ENCODE measurements at places on chromosomes 6 and 20.

GRCh38 chr6:125784365-125784764 lies 6.4 kb upstream of the NCOA7 start:
- DNase-seq, result no peak

DNA sequence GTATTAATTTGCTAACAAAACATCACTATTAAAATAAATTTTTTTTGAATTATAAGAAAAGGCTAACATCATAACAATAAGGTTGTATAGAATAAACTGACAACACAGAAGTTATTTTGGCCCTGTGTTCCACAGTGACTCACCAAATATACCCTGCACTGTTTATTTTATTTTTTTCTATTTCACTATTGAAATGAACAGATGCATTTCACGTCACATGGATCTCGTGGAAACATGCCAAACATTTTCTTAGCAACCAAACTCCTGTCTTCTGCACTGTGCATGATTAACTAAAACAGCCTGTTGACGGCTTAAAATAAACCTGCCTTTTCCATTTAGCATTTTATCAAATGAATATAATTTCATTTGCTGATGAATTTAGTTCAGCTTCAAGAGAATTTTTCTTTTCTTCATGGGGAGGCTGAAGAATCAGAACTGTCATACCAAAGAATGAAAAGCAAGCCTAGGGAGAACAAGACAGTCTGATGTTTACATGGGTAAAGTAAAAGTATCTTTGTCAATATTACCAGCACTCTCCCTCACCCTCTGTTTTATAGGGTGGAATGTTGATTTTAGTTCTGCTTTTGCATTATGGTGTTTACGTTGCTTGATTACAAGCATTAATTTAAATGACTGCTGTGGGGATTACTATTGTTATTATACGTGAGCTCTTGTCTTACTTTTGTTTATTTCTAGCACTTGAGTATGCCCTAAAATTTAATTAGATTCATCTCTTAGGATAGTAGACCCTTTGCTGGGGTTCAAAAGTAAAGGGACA lies 115.3 kb downstream of the LCA5 start:
- DNase-seq, result no peak

GRCh38 chr20:9609887-9610502 lies 95.6 kb downstream of the LAMP5 start:
- no peak for DNase-seq

- no peak for DNase-seq
Observed at GRCh38 chr6:157029980-157030690, 253.0 kb downstream of the ARID1B start.

- no peak for DNase-seq
Observed at GRCh38 chr6:145756170-145756662, 20.9 kb upstream of the EPM2A start.

DNA sequence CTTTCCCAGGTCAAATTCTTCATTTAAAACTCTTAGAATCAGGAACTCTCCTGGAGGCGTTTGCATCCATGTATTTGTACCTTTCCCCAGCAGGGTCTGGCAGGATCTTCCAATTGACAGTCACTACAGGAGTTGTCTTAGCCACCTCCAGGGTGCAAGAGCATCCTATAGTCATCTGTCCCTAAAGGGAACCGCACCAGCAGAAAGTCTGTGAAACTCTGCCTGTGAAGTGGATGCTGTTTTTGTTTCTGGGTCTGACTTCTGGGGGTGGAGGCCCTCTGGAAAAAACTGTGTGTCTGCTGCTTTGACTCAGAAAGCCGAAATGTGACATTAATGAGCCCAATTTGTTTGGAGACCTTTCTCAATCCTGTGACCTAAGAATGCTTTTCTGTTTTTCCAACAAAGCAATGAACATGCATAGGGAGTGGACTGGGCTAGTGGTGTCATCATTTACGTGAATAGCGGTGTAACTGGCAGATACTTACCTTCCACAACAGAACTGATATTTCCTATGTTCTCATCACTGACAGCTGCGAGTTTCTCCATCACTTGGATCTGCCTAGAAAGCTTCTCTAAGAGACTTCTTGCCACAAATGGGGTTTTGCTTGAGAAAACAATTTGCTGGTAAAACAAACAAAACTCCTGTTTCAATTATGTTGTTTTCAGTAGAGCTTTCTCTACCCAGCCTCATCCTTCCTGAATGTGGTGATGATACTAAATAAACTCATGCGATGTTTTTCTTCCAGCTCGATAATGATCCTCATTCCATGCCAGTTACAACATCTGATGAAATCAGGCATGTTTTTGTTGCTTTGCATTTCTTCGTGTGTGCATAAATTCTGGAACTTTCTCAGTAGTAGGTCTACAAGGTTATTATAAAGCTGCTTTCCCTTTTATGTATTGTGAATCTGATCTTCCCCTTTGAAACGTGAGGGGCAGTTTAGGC lies 33.3 kb upstream of the ARMH2 start:
- DNase-seq, result no peak

DNA sequence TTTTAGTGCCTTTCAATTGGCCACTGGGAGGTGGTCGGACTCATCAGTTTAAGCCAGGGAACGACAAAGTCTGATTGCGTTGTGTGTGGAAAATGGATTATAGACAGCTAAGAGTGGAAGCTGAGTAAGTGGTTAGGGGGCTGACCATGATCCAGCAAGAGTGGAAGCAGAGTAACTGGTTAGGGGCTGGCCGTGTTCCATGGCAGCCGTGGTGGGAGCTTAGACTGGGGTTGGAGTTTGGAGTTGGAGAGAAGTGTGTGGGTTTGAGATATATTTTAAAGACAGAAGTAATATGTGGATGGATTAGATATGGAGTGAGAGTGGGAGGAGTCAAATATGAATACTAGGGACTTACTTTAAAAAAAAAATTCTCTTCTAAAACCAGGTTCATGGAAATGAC lies 41.7 kb downstream of the LRRN4 start:
- DNase-seq, result no peak

- DNase-seq, result no peak
Observed at GRCh38 chr6:358847-359246, 32.7 kb upstream of the IRF4 start.

- no peak for DNase-seq
Observed at GRCh38 chr6:7542874-7543624, 1.6 kb downstream of the DSP start.

GRCh38 chr6:89111933-89112332 lies 5.9 kb downstream of the SRSF12 start:
- no peak for DNase-seq

- no peak for DNase-seq
Observed at GRCh38 chr6:3247255-3248146, 11.2 kb upstream of the PSMG4 start.

DNA sequence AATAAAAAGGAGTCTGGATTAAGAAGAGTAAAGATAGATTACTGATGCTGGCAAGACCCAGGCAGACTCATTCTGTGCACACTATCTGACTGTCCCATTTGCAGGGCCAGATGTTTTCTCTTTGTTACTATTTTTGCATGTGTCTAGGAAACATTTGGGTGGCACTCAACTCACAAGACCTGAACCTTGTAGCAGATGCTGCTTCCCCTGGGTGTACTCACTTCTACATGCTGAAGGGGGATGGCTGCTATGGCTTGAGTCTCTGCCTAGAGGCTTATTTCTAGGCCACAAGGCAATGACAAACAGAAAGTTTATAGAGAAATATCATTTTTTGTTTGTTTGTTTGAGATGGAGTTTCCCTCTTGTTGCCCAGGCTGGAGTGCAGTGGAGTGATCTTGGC lies 351.4 kb downstream of the FOXA2 start:
- no peak for DNase-seq

GRCh38 chr20:35199740-35200139 lies 26.8 kb upstream of the MMP24 start:
- no peak for DNase-seq

- DNase-seq, result no peak
Observed at GRCh38 chr6:73309785-73310502, 44.1 kb downstream of the DPPA5 start.

- no peak for DNase-seq
Observed at GRCh38 chr20:40294747-40295146, 394.3 kb downstream of the MAFB start.

DNA sequence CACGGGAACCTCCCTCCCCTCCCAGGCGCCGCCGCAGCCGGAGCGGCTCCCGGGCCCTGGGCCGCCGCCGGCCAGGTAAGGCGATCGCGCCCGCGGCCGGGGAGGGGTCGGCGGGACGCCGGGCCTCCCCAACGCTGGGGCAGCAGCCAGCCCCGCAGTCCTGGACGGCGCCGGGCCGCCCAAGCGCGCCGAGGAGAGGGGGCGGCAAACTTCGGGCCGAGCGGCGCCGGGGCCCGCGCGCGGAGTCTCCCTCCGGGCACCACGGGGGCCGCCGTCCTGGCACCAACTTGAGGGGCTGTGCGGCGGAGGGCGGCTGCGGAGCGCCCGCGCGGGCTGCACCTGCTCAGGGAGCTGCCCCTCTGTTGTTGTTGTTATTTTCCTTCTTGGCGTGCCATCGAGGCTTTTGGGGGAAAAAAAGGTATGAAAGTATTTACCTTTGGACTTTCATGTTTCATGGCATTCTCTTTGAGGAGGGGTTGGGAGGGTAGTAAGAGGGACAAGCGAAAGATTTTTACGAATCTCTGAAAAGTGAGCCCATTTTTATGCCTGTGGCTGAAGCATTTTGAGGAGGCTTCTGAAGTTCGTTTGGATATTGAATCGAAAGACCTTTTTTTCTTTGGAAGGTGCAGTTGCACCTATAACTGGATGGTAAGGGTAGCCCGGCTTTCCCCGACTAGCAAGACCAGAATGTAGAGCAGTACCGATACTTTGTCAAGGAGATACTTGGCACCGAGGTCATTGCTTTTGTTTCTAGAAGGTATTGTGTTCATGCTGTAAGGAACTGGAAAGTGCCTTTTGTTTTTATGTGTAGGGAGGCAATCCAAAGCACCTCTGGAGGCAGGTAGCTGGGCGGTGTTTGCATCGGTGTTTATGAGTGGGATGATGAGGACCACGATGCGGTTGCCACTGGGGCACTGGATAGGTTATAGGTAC lies at the start of gene RNF182:
Gene RNF182, plus strand, starts transcription at position 4 of the 933 bp plus-strand sequence. CDS start 52,168 bp downstream, outside the sequence.
- no peak for DNase-seq

- DNase-seq, result no peak
Observed at GRCh38 chr6:124775121-124775520, 187.1 kb upstream of the RNF217 start.

GRCh38 chr6:40854592-40854991 lies 184.4 kb downstream of the UNC5CL start:
- DNase-seq, result no peak

GRCh38 chr6:130858054-130858453 lies 30.8 kb downstream of the SMLR1 start:
- DNase-seq, result no peak

DNA sequence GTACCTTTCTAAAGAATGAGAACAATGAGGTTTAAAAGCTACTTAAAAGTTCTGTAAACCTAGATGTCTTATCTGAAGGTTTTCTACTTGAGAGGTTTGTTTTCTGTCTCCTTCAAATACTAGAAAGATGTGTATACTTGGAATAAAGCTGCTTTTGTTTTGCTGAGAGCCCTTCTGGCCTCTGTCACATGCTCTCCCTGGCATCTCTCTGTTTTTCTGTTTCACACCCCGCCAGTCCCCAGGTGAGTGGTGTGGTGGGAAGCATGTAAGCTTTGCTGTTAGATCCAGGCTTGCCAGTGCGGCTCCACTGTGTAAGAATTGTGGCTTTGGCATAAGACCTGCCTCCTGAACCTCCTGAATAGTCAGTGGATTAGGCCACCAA lies 56.8 kb downstream of the SNX9 start:
- DNase-seq, result no peak

DNA sequence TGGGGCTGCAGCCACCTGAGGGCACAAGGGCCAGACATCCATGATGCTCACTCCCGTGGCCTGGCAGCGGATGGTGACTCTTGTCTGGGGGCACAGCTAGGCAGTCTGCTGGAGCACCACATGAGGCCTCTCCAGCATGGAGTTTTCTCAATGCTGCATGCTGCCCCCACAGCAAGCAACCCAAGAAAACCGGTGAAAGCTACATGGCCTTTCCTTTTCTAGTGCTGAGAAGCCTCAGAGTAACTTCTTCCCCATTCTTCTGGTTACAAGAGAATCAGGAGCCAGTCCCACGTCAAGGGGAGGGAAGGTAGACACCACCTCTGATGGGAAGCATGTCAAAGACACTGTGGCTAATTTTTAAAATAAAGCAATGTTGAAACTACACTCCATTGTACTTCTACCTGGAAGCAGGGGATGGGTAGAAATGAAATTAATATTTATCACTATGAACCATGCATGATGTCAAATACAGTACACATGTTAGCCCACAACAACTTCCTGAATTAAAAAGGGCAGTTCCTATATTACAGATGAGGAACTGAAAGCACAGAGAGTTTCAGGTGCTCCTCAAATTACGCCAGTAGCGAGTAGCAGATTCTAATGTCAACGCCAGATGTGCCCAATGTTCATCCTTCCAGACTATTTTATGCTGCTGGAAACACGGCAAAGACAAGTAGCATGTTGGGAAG lies 101.5 kb downstream of the LAMP5 start:
- no peak for DNase-seq

DNA sequence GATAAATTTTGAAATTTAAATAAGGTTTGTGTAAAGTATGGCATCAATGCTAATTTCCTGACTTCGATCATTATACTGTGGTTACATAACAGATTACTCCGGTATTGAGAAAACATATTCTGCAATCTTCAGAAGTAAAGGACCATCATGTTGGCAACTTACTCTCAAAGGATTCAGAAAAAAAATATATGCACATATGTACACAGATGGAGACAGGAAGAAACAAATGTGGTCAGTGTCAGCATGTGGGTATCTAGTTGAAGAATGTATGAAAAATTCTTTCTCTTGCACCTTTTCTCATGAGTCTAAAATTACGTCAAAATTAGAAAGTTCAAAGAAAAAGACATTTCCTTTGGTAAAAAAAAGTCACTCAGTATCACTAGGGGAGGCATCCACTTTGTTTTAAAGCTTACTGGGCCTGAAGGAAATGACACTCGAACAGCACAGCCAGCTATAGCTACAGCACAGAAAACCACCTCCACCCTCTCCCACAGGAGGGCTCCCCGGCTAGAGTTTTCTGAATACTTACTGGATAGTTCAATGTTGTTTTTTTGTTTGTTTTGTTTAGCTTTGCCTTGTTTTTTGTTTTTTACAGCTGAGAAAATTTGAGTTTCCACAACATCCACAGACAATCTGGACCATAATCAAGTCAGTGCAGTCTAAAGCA lies 317.2 kb upstream of the AGPAT4 start:
- DNase-seq, result no peak

GRCh38 chr6:34714663-34715062 lies 18.1 kb upstream of the ILRUN start:
- no peak for DNase-seq

- no peak for DNase-seq
Observed at GRCh38 chr6:166463359-166464067, 80.8 kb upstream of the MPC1 start.

GRCh38 chr6:48563433-48563832 lies 452.4 kb upstream of the PTCHD4 start:
- no peak for DNase-seq

DNA sequence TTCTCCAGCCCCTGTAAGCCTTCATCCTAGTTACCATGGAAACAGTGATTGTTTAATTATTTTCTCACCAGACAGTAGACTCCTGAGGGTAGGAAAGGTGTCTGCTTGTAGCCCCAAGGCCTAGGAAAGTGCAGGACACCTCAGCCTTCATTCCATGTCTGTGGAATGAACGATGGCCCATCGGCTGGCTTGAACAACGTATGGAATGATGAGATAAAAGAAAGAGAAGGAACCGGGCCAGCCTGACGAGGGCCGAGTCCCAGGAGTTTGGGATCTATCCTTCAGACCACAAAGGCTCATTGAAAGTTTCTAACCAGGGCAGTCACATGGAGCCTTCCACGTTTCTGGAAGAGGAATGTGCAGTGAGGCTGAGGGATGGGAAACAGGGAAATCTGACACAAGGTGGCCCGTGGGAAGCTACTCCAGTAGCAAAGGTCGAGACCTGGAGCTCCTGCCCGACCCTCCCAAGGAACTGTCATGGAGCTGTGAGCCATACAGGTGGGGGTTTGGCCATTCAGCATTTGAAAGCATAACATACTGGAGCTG lies 46.1 kb downstream of the PRDM1 start:
- DNase-seq, result no peak

Measured in central memory CD8-positive, alpha-beta T cell (primary cell).